ENCODE measurements at places on chromosomes 1 and 21.

DNA sequence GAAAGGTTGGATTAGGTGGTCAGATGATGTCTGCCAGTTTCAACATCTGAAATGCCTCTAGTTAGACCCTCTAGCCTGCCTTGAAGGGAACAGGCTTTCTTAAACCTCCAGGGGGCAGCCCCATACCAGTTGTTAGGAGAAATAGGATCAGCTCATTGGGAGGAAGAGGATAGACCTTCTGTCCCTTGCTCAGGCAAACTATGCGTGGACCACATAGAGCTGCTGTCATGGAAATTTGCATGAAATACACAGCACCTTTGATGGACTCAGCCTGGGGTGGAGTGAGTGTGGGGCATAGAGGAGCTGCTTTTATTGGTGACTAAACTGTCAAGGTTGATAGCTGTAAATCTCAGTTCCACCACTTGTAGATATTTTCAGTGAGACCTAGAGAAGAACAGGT lies 38.4 kb upstream of the SPAG17 start:
- no peak for DNase-seq

DNA sequence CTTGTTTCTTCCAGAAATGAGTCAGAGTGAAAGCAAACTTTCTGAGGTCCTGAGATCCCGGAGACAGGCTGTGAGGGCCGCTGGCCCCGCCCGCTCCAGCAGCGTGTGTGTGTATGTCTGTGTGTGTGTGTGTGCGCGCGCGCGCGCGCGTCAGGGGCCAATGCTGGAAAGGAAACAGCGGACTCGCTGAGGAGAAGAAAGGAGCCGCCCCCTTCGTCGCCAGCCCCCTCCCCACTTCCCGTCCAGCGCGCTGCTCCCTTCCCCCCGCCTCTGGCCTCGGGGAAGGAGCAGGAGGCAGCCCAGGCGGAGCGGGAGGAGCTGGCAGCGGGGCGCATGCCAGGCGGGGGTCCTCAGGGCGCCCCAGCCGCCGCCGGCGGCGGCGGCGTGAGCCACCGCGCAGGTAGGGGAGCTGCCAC lies at the start of gene DISC1:
DISC1 (plus strand) TSS at position 256 of the 416 bp plus-strand sequence; CDS start at position 334, 78 bp downstream.
- peak; percentile 73 for DNase-seq

DNA sequence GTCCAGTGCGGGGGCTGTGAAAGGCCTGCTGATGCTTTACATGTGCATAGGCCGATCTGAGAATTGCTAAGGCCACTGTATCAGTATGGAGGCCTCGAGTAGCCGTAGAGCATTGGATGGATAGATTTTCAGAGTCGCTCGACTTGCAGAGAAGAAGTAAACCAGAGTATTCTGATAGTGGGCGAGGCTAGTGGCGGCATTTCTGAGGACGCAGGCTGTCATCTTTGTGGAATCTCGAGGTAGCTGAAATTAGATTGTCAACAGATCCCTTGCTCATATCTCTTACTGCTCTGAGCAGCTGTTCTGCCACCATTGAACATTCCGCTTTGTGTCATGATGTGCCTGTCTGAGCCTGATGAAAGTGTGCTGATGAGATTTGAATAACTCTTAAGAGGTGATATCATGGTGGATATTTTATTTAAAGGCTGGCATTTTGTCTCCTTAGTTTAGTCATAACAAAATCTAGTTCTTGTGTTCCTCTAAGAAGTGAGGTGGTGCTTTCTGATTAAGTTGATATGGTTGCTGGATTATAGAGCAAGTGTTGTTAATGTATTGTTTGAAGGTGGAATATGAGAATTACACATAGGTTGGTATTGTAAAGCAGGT lies 1.5 kb downstream of the KIF1B start:
- DNase-seq = no peak

- DNase-seq = no peak
These were observed 16.9 kb upstream of the BTG2 start for GRCh38 chr1:203288400-203288799.

GRCh38 chr1:227766653-227767277 lies 31.5 kb downstream of the SNAP47 start:
- DNase-seq = no peak

DNA sequence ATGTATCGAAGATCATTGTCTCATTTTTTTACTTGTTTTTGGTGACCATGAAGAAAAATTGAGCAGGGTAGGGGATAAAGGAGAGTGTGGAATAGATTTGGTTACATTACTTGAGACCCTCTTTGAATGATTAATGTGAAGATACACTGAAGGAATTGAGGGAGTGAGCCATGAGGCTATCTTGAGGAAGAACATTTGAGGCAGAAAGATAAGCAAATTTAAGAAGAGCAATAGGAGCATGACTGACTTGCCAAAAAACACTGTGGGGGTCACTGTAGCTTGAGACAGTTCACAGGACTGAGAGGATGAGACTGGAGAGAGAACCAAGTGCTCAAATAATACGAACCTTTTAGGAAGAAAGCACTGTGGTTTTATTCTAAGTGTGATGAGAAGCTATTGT lies 43.1 kb upstream of the PTPRC start:
- DNase-seq = no peak

- no peak for DNase-seq
These were observed 15.0 kb upstream of the IFNGR2 start for GRCh38 chr21:33388188-33388587.

- DNase-seq = no peak
These were observed 12.4 kb downstream of the FBXO2 start for GRCh38 chr1:11641776-11642305.

- no peak for DNase-seq
These were observed 15.0 kb downstream of the KCNQ4 start for GRCh38 chr1:40798366-40799281.

- no peak for DNase-seq
These were observed 256.7 kb upstream of the CACYBP start for GRCh38 chr1:174742805-174743653.

- DNase-seq = no peak
These were observed 123.1 kb downstream of the AKT3 start for GRCh38 chr1:243726806-243727502.

Data from GM06990 (cell line).